ENCODE measurements at places on chromosomes 11 and 22. TPM values are rescaled to one million over a fixed set of nuclear protein-coding genes. Genes with fewer than 3 reads are reported as not detected.
A peak's percentile ranks its signal among the peaks of the same experiment; 100 is the strongest.

The SMTNL1 gene
- not detected for total RNA-seq

DNA sequence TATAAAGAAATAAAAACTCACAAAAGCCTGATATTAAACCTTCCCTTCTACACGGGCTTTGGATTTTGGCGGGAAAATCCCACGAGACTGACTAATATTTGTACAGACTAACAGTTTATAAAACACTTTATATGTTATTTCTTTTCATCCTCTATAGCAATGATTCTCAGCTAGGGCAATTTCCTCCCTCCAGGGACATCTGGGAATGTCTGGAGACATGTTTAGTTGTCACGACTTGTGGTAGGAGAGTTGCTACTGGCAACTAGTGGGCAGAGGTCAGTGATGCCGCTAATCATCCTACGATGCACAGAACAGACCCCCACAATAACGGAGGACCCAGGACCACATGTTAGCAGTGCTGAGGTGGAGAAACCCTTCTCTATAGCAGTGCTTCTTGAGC is 304.8 kb upstream of the PITPNB start:
- DNase-seq: no peak

GRCh38 chr11:15145151-15145550 is 30.4 kb downstream of the INSC start:
- DNase-seq: no peak

- DNase-seq: peak; percentile 13
These were observed 36.8 kb downstream of the WNT11 start for GRCh38 chr11:76169473-76169896.

- no peak for DNase-seq
These were observed 101.0 kb downstream of the BRD1 start for GRCh38 chr22:49726701-49727101.

DNA sequence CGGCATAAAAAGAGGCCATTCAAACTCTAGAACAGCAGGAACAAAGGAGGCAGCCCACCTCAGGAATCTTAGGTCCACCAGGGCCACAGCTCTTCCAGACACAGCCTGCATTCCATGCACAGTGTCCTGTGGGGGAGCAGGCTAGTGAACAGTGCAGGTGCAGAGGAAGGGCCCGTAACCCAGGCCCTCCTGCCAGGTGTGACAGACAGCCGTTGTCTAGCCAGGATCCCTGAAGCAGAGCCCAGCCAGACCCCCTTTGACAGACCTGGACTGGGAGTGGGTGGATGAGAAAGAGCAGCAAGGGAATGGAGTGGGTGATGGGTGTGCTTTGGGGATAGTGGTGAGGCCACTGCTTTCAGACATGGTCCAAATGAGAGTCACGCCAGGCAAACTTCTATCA is 1.2 kb upstream of the ZPR1 start:
- DNase-seq: no peak

The UBQLNL gene
- 0.16 TPM for total RNA-seq

GRCh38 chr11:82747471-82747870 is 13.8 kb upstream of the FAM181B start:
- no peak for DNase-seq

DNA sequence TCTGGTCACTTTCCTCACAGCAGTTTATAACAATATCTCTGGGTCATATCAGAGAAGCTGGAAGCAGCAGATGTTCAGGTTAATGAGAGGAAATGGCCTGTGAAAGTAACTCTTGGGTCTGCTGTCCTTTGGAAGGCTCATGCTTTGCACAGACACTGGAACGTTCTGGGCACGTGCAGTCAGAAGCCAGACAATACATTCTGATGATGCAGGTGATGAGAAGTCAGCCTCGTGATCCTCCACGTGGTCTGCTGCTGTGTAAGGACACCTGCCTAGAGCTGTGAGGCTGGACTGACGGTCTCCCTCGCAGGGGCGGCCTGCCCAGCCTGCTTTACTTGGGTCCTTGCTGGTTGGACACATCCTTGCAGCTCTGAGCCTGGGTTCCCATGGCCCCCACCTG is 18.8 kb upstream of the ADORA2A start:
- DNase-seq: no peak

DNA sequence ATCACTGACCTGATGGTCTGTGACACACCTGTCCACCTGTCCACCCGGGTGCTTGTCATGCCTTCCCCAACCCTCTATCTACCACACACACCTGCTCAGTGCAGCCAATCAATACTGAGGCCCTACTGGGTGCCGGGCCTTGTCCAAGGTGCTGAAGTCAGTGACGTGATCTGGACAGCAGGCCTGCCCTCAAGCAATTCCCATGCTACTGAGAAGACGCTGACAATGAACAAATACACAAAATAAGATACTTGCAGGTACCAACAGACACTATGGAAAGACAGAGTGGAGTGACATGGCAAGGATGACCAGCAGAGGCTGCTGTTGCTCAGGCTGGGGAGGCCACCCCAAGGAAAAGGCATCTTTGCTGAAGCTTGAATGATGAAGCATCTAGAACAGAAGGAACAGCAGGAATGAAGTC is 21.2 kb downstream of the PLAAT3 start:
- no peak for DNase-seq

- no peak for DNase-seq
These were observed 77.7 kb downstream of the CABIN1 start for GRCh38 chr22:24088816-24089215.

GRCh38 chr11:15370495-15371147 is 255.9 kb downstream of the INSC start:
- no peak for DNase-seq

The EXPH5 gene
- 2.5 TPM for total RNA-seq

- no peak for DNase-seq
These were observed 8.0 kb upstream of the CSRP3 start for GRCh38 chr11:19209617-19210370.

- DNase-seq: no peak
These were observed 301.6 kb downstream of the TBC1D22A start for GRCh38 chr22:47064016-47064415.

DNA sequence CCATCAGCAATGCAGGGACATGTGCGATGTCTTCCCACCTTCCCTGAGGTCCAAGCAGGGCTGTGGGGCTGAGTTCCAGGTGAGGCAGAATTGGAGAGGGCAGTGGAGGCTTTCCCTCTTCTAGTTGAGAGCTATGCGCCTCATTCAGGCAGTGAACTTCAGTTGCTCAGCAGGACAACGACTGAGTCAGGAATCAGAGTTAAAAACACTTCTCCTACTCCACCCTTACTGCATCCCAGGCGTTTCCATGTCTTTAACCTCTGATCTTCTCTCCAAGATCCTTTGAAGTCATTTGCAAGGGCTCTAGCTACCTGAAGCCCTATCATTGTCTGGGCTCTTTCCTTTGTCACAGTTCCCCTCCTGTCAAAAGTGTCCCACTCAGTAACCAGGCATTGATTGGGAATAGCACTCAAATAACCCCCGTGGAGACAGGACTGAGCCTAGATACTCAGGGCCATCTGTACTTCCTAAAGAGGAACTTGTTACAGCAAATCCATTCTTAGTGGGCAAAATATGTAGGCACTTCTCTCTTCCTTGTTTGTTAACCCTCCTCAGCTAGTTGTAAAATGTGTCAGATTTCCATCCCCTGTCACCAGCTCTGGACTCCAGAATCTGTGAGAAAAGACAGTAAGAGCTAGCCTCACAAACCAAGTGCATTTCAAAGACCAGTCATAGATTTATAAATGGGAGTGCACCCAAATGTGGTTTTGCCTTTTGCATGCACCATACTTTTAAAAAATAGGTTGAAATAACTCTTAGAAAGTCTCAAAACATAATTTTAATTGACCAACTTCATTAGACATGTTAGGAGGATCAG is 72.5 kb upstream of the MYO18B start:
- no peak for DNase-seq

DNA sequence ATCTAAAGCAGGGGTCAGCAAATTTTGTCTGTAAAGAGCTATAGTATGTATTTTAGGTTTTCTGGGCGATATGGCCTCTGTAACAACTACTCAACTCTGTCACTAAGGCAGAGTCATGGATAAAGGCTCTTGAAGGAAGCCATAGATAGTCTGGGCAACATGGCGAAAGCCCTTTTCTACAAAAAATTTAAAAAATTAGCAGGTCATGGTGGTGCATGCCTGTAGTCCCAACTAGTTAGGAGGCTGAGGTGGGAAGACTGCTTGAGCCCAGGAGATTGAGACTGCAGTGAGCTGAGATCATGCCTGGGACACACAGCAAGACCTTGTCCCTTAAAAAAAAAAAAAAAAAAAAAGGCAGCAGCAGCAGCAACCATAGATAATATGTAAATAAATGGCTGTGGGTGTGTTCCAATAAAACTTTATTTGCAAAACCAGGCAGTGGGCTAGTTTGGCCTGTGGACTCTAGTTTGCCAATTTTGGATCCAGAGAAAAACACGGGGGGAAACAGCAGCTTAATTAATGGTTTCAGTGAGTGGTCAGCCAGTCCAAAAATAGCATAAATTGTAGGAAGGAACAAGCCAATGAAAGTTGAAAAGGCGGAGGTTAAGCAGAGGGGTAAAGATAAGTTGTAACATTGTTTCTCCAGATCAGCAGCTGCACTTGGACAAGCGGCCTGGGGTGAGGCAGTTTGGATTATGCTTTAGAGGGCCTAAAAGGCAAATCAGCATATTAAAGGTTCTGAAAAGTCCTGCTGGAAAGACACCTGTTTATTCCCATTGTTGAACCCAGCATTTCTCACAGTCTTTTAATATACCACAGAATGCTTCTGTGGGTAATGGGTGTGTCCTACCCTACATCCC is 62.6 kb downstream of the KIAA1671 start:
- no peak for DNase-seq

The TOP3B gene
- 16.2 TPM for total RNA-seq

- no peak for DNase-seq
These were observed 501.5 kb upstream of the ARHGAP42 start for GRCh38 chr11:100185588-100185987.

- DNase-seq: no peak
These were observed 505.2 kb downstream of the TBC1D22A start for GRCh38 chr22:47267513-47268282.

DNA sequence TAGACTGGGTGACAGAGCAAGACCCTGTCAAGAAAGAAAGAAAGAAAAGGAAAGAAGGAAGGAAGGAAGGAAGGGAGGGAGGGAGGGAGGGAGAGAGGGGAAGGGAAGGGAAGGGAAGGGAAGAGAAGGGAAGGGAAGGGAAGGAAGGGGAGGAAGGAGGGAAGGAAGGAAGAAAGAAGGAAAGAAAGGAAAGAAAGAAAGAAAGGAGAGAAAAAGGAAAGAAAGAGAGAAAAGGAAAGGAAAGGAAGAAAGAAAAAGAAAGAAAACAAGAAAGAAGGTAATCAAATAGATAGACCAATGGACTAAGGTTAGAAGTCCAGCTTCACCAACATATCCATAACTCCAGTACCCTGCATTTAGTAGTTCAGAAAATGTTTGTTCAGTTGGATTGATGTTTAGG is 18.2 kb upstream of the EMSY start:
- DNase-seq: no peak

The MN1 gene
- 12.8 TPM for total RNA-seq

DNA sequence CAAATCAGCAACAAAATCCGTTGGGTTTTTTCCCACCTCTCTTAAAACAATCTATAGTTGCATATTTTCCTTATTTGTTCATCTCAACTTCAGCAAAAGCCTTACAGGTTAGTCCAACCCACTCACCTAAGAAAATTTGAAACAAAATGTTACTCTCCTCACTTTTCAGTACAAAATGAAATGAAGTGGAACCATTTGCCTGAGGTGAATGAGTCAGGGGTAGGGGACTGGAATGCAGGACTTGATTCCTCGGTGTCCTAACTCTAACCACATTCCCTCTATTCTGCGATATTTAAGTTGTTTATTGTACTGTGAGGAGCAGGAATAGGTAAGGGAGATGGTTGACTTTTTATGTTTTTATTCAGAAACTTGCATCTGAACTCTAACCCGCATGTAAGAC is 16.4 kb downstream of the ATP5MG start:
- no peak for DNase-seq

All from left cardiac atrium (tissue), 4 donors.